Activated CD4-positive, alpha-beta T cell treated with anti-CD3 and anti-CD28 coated beads for 36 hours (primary cell): ENCODE measurements at places on chromosomes 4 and X.

- H3K27ac ChIP-seq, result peak overlapping the region; percentile 94
- no peaks in the 10 kb centered on the region for H3K27me3 ChIP-seq
- peaks cover 71% of the 10 kb centered on the region for H3K36me3 ChIP-seq
- H3K4me1 ChIP-seq, result peaks cover 58% of the 10 kb centered on the region
- peak overlapping the region; percentile 99 for H3K4me3 ChIP-seq
These were observed 1.0 kb downstream of the SLBP start for GRCh38 chr4:1711055-1711570.

GRCh38 chr4:183801457-183802165, 103.5 kb upstream of the STOX2 start:
- no peaks in the 10 kb centered on the region for H3K36me3 ChIP-seq
- H3K27me3 ChIP-seq, result peaks cover 34% of the 10 kb centered on the region
- H3K4me3 ChIP-seq, result no peak overlapping the region
- H3K4me1 ChIP-seq, result peaks cover 12% of the 10 kb centered on the region
- DNase-seq, result no peak
- no peak overlapping the region for H3K27ac ChIP-seq

DNA sequence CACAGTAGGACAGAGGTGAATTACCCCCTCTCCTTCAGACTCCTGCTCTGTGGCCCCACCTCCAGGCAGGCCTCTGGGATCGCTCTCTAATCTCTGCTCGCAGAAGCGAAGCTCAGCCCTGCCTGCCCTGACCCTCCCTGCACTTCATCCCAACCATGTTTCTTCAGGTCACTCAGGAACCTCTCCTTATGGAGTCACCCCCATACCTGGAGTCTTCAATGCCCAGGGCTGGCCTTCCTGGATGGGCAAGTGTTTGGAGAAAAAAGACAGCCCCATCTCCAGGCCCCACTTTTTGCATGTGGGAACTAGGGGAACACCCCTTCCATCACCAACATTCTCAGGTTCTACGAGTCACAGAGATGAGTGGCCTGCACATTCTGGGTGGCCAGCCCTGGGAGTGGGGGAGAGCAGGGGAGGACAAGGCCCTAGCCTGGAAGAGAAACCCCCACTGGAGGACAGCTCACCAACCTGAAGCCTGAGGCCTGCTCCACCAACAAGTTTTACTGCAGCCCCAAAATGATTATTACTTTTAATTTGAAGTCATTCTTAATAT, 90.8 kb downstream of the PPP2R2C start:
- no peak overlapping the region for H3K4me3 ChIP-seq
- no peaks in the 10 kb centered on the region for H3K36me3 ChIP-seq
- peaks cover 14% of the 10 kb centered on the region for H3K27me3 ChIP-seq
- no peaks in the 10 kb centered on the region for H3K4me1 ChIP-seq

- DNase-seq, result no peak
- peaks cover 9% of the 10 kb centered on the region for H3K36me3 ChIP-seq
- no peak overlapping the region for H3K4me3 ChIP-seq
- H3K27ac ChIP-seq, result no peak overlapping the region
- H3K4me1 ChIP-seq, result peaks cover 5% of the 10 kb centered on the region
- H3K27me3 ChIP-seq, result no peaks in the 10 kb centered on the region
These were observed 2.4 kb upstream of the MORF4L2 start for GRCh38 chrX:103688946-103689345.

DNA sequence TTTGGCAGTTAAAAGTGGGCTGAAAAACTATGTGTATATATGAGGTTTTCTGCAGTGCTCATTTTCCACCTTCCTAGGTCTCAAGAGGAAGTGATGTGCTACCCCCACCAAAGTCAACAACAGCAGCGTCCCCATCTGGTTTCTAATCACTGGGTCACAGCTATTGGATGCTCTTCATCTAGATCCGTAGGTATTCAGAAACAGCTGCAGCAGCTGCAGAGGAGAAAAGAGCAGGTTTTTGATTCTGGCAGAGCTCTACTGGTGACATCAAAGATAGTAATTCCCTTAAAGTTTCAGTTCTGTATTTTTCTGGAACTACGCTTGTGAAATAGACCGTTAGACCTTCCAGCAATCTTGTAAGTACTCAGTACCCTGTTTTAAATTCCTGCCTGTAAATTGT, 5.8 kb upstream of the GUCY2F start:
- no peaks in the 10 kb centered on the region for H3K4me1 ChIP-seq
- no peak overlapping the region for H3K4me3 ChIP-seq
- DNase-seq, result no peak
- H3K27me3 ChIP-seq, result no peaks in the 10 kb centered on the region

GRCh38 chr4:26991057-26991456, 130.4 kb downstream of the STIM2 start:
- no peak overlapping the region for H3K4me3 ChIP-seq
- peaks cover 14% of the 10 kb centered on the region for H3K36me3 ChIP-seq
- H3K27me3 ChIP-seq, result no peaks in the 10 kb centered on the region
- DNase-seq, result no peak
- H3K27ac ChIP-seq, result no peak overlapping the region

DNA sequence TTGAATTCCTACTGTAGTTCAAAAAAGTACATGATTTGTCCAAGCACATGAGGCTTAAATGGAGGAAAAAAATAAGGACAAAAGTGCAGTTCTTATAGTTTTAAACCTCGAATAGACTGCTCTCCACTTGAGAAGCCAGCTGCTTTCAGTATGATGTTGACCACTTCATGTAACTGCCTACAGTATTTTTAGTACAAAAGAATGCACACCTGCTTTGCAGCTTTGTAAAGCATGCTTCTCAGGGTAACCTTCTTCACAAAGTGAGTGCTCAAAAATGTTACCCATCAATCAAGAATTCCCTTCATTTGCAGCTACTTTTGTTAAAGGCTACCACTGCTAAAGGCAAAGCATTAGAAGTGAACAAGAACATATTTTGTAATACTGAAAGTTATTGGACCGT, 83.4 kb upstream of the FAM47B start:
- H3K4me1 ChIP-seq, result no peaks in the 10 kb centered on the region
- H3K36me3 ChIP-seq, result no peaks in the 10 kb centered on the region
- H3K27ac ChIP-seq, result no peak overlapping the region
- no peaks in the 10 kb centered on the region for H3K27me3 ChIP-seq
- DNase-seq, result no peak

DNA sequence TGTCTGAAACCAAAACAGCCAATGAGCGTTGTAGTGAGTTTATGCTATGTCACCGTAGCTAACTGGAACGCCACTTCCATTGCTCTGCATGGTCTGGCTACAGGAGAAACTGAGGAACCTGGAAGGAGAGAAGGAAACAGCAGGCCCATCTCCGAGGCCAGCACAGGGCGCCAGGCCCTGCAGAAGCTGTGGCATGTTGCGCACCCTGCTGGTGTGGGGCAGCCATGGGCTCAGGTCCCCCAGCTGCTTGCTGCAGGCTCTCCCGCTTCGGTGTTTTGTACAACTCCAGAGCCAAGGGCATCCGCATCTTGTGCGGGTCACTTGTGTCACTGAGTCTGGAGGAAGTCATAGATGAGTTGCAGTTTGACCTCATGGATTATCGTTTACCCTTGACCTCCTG, 89.2 kb downstream of the AFAP1 start:
- DNase-seq, result no peak
- no peaks in the 10 kb centered on the region for H3K27me3 ChIP-seq
- H3K4me3 ChIP-seq, result no peak overlapping the region
- H3K27ac ChIP-seq, result peak overlapping the region; percentile 7

DNA sequence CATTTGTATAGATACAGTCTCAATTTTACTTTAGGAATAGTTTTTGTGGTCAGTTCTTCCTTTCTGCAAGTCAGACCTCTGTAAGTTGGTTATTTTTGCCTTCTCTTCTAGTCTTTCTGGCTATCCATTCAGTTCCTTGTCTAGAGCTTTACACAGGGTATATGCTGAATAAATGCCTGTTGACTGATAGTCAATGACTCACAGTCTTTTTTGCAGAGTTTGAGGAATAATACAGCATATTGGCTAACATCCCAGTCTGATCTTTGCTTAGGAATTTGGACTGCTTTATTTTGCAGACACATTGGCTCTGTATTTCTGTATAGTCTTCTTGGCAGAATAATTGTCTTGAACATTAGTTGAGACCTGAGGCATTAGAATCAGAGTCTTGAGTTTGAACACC, 132.4 kb downstream of the MAGEC1 start:
- no peak overlapping the region for H3K4me3 ChIP-seq
- no peaks in the 10 kb centered on the region for H3K36me3 ChIP-seq
- H3K27me3 ChIP-seq, result no peaks in the 10 kb centered on the region
- no peak overlapping the region for H3K27ac ChIP-seq
- no peaks in the 10 kb centered on the region for H3K4me1 ChIP-seq

GRCh38 chrX:70476934-70477733, 32.5 kb downstream of the DLG3 start:
- DNase-seq, result no peak
- peaks cover 6% of the 10 kb centered on the region for H3K36me3 ChIP-seq
- H3K27me3 ChIP-seq, result no peaks in the 10 kb centered on the region
- no peak overlapping the region for H3K4me3 ChIP-seq
- H3K4me1 ChIP-seq, result peaks cover 7% of the 10 kb centered on the region
- no peak overlapping the region for H3K27ac ChIP-seq

GRCh38 chrX:10296576-10296975, 139.8 kb downstream of the CLCN4 start:
- no peak for DNase-seq
- H3K27ac ChIP-seq, result no peak overlapping the region
- no peaks in the 10 kb centered on the region for H3K27me3 ChIP-seq
- no peak overlapping the region for H3K4me3 ChIP-seq
- no peaks in the 10 kb centered on the region for H3K4me1 ChIP-seq

GRCh38 chr4:115219315-115219860, 106.0 kb upstream of the NDST4 start:
- no peaks in the 10 kb centered on the region for H3K4me1 ChIP-seq
- no peak for DNase-seq
- no peak overlapping the region for H3K4me3 ChIP-seq
- no peaks in the 10 kb centered on the region for H3K36me3 ChIP-seq
- no peak overlapping the region for H3K27ac ChIP-seq

- no peaks in the 10 kb centered on the region for H3K36me3 ChIP-seq
- peaks cover 9% of the 10 kb centered on the region for H3K4me1 ChIP-seq
- H3K27ac ChIP-seq, result no peak overlapping the region
- DNase-seq, result no peak
- H3K27me3 ChIP-seq, result peaks cover 2% of the 10 kb centered on the region
These were observed 53.1 kb downstream of the CASP3 start for GRCh38 chr4:184596044-184596616.

DNA sequence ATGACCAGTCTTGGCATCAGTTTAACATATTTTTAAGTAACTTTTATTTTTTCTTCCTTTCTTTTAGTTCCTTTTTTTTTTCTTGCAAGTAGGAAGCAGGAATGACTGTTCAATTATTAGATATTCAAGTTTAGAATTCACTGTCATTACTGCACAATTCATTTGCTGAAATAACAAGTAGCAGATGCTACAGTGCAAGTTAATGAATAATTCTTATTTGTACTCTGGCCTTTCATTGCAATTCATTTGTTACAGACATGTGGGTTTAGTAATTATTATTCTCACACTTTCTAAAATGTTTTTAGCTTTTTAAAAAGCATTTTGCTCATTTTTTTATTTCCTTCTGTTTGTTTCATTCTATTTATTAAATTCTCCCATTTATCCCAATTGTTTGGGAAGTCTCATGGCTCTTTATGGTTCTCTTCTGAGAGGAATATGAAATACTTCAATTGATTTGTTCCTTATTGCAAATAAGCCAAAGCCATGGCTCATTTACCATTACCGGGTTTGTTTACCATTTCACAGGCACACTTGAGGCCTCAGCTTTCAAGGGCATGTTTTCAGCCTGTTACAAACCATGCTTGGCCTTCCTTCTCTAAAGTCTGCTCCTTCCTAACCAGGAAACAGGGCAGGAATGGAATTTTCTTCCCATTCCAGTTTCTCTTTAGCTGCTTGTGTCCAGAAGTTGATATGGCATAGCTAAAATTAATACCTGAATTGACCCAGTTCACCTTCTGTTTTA, 4.6 kb upstream of the DCAF4L1 start:
- H3K36me3 ChIP-seq, result peaks cover 2% of the 10 kb centered on the region
- H3K4me3 ChIP-seq, result no peak overlapping the region
- peaks cover 6% of the 10 kb centered on the region for H3K4me1 ChIP-seq
- H3K27ac ChIP-seq, result no peak overlapping the region
- peaks cover 3% of the 10 kb centered on the region for H3K27me3 ChIP-seq

GRCh38 chrX:134173541-134174272, 63.3 kb upstream of the CCDC160 start:
- H3K4me1 ChIP-seq, result peaks cover 10% of the 10 kb centered on the region
- peak overlapping the region; percentile 87 for H3K27ac ChIP-seq
- peaks cover 19% of the 10 kb centered on the region for H3K36me3 ChIP-seq
- peaks cover 13% of the 10 kb centered on the region for H3K27me3 ChIP-seq

- peaks cover 3% of the 10 kb centered on the region for H3K36me3 ChIP-seq
- DNase-seq, result no peak
- no peak overlapping the region for H3K4me3 ChIP-seq
These were observed 192.3 kb upstream of the NR3C2 start for GRCh38 chr4:148634476-148634875.

GRCh38 chr4:34512616-34513015, 1731.7 kb downstream of the ARAP2 start:
- no peaks in the 10 kb centered on the region for H3K4me1 ChIP-seq
- no peak overlapping the region for H3K27ac ChIP-seq
- DNase-seq, result no peak
- no peak overlapping the region for H3K4me3 ChIP-seq
- H3K36me3 ChIP-seq, result no peaks in the 10 kb centered on the region
